ENCODE measurements at places on chromosomes 5 and 9. TPM values are rescaled to one million over a fixed set of nuclear protein-coding genes. Genes with fewer than 3 reads are reported as not detected.

DNA sequence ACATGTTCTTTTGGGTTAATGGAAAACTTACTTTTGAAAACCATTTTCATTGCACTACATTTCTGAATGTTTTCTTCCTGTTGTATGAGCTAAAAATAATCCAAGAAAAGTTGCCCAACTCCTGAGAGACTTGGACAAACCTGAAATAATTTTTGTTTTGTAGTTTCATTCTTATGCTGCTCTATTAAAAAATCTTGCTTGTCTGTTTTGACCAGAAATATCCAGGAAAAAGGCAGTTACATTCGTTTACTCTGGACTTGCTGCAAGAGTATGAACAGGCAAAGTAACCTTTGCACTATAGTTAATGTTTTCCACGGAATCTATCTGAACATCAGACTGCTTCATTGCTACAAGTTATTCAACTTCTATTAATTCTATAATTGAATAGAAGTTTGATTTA lies 200.1 kb upstream of the DAB2 start:
- no peak for DNase-seq

DNA sequence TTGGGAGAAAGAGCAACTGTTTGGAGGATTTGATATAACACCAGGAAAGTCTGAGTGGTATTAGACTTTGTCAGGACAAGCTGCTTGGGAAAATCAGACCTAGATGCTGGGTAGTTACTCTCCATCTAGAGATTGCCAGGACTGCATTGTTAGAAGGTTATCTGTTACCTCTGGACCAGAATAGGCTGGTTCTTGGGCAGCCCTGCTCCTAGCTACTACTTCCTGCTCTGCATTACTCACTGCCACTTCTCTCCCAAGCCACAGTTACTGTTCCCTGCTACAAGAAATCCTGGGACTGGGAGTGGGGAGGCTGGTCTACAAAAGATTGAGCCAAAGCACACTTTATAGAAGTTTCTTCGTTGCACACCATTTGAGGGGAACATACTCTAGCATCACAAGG lies 95.5 kb upstream of the KCNN2 start:
- no peak for DNase-seq

DNA sequence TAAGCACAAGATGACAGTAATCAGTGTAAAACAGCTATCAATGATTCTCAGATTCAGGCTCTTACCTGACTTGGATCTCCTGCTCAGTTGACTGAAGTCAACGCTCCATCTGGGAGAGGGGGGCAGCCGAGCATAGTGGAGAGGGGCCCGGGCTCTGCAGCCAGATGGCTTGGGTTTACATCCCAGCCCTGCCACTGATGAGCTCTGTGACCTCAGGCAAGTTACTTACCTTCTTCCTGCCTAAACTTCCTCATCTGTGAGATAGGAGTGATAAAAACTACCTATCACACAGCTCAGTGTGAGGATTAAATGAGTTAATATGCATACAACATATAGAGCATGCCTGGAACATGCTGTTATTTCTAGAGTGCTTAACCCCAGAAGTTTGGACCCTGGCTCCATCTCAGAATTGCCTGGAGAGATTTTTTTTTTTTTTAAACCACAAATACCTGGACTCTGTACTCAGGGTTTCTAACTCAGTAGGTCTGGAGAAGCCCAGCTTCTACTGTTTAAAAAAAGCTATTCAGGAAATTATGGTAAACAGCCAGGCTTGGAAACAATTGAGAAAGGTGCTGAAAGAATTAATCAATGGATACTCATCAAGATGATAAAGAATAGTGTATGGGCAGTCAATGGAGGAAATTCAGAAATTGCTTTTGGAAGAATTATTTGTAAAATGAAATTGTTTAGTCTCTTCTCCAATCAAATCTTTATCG lies 72.2 kb downstream of the ANKRD55 start:
- no peak for DNase-seq

GRCh38 chr5:151159649-151160373 lies 2.2 kb upstream of the ANXA6 start:
- DNase-seq: no peak

- DNase-seq: no peak
Measured at GRCh38 chr5:68379275-68380036, 163.9 kb downstream of the PIK3R1 start.

GRCh38 chr9:114504341-114505186 lies 709 bp downstream of the WHRN start:
- peak; percentile 76 for DNase-seq

DNA sequence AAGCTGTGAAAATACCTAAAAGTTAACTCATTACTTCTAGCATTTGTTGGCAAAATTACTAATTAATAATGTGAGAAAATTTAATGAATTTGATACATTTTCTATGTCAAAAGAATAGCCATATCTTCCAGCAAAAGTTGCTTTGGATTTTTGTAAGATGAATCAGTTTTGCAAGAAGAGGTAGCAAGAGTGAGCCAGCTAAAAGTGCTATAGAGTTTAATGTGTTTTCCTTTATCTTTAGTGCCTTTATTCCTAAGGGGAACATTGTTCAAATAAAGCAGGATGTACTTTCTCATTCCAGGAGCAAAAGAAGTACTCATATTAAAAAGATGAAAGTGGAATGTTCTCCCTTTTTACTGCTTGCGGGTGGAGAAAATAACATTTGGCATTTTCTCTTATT lies 622.2 kb downstream of the ANXA1 start:
- no peak for DNase-seq

GRCh38 chr5:118249386-118249785 lies 739.0 kb downstream of the DTWD2 start:
- DNase-seq: no peak

DNA sequence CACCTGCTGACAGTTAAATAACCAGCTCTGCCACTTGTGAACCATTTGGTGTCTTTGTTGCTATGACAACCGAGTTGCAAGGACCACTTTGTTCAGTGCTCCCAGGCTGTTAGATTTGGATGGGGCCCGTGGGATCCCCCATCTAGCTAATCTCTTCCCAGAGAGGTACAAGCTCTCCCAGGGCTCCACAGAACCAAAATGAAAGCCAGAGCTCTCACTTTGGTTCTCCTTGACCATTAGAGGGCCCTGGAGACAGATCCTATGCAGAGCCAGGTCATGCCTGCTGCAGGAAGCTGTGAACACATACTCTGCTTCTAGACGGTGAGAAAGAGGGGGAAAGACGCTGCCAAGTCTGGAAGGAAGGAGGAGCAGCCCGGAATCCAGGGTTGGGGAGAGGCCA lies 224.6 kb downstream of the GABBR2 start:
- DNase-seq: peak; percentile 81

ELOVL7 gene
- not detected for polyA plus RNA-seq

CDKN2B gene
- polyA plus RNA-seq: 8.9 TPM
